ENCODE measurements at places on chromosomes 12 and 14. TPM values are rescaled to one million over a fixed set of nuclear protein-coding genes. Genes with fewer than 3 reads are reported as not detected.

GRCh38 chr12:96368687-96369086 lies 31.6 kb downstream of the CDK17 start:
- H3K4me3 ChIP-seq = no peak overlapping the region
- H3K27ac ChIP-seq = no peak overlapping the region
- no peaks in the 10 kb centered on the region for H3K36me3 ChIP-seq
- peaks cover 50% of the 10 kb centered on the region for H3K4me1 ChIP-seq
- H3K27me3 ChIP-seq = no peaks in the 10 kb centered on the region

DNA sequence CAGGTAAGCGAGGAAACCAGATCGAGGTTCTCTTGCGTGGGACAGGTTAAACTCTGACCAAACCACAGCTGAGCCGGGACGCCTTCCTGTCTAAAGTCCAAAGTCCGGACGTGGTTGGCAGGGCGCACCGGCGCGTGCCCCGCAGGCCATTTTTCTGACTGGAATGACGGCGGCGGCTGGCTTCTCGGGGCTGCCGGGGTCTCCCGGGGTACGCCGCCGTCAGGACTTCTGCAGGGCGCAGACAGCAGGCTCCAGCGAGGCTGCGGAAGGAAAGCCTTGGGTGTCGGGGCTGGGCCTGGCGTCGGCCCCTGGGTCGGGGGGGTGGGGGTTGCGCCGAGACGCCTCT lies 32.8 kb downstream of the MIA2 start:
- no peaks in the 10 kb centered on the region for H3K36me3 ChIP-seq
- DNase-seq = no peak
- peak overlapping the region; percentile 95 for H3K4me3 ChIP-seq
- peak overlapping the region; percentile 97 for H3K27ac ChIP-seq

GRCh38 chr12:27338473-27338872 lies 5.8 kb downstream of the BMAL2 start:
- peaks cover under 1% of the 10 kb centered on the region for H3K36me3 ChIP-seq
- peaks cover 15% of the 10 kb centered on the region for H3K27me3 ChIP-seq
- H3K27ac ChIP-seq = no peak overlapping the region
- no peak overlapping the region for H3K4me3 ChIP-seq
- peaks cover 10% of the 10 kb centered on the region for H3K4me1 ChIP-seq
- DNase-seq = no peak

GRCh38 chr14:70489579-70490200 lies 37.7 kb downstream of the ADAM21 start:
- DNase-seq = no peak
- no peak overlapping the region for H3K27ac ChIP-seq
- no peak overlapping the region for H3K4me3 ChIP-seq

ESRRB gene
- total RNA-seq = not detected

PRH2 gene
- total RNA-seq = not detected

MYO1A gene
- 0.70 TPM for total RNA-seq

Measured in T-helper 17 cell (primary cell).